ENCODE measurements at places on chromosomes 4 and X.

DNA sequence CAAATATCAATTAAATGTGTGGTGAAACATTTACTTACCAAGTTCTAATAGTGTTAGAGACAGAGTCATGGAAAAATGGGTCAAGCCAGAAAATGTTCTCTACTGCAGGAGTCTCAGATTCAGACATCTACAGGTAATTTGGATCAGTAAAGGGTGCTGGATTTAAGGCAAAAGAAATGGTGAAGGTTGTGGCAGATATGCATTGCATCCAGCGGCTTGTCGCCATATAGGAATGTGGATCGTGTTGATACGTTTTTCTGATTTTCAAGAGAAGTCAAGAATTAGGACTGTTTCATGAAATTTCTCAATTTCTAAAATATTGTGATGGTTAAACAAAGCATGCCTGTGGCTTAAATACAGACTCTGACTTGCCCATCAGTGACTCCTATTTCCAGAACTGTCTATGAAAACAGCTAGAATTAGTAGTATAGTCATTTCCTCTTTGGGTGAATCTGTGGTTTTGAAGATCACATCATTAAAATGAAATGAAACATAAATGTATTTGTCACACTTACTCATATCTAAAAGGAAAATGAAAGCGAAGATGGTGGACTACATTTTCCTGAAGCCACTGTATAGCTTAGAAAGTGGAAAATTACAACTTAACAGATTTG is 110.1 kb upstream of the VEGFC start:
- no peak for DNase-seq

GRCh38 chrX:113868711-113869110 is 715.2 kb upstream of the HTR2C start:
- DNase-seq: no peak

DNA sequence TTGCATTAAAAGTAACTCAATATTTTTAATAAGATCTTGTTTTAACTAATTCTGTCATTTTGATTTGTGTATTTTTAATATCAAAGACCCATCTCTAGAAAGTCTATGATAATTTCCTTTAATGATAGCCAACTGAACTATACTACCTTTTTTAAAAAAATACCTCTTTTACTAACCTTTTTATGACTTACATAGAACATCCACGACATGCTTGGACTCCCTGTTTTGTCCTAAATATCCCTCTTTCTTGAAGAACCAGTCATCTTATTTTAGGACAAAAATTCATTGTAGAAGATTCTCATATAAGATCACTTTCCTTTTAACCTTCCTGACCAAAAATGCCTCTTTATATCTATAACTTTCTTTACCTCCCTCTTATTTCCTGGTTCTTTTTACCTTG is 76.8 kb upstream of the GC start:
- no peak for DNase-seq

DNA sequence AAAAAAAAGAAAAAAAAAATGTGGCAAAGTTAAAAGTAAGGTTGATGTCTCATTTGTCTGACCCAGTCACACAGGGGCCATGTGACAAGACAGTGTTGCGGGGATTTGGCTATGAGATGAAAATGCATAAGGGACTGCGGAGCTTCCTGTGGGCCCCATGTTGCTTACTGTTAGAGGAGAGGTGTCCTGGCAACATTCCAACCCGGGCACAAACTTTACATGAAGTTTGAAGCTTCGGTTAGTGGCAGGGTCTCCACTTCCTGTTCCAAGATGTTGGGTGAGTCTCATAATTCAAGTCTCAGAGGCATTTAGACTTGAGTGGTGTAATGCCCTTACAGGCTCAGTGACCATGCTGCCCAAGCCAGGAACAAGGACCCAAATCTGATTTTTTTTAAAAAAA is 111.3 kb downstream of the MAML3 start:
- no peak for DNase-seq

GRCh38 chr4:127634181-127634580 is 1.4 kb downstream of the INTU start:
- DNase-seq: no peak

- DNase-seq: no peak
Observed at GRCh38 chr4:40530961-40531635, 98.6 kb downstream of the RBM47 start.

DNA sequence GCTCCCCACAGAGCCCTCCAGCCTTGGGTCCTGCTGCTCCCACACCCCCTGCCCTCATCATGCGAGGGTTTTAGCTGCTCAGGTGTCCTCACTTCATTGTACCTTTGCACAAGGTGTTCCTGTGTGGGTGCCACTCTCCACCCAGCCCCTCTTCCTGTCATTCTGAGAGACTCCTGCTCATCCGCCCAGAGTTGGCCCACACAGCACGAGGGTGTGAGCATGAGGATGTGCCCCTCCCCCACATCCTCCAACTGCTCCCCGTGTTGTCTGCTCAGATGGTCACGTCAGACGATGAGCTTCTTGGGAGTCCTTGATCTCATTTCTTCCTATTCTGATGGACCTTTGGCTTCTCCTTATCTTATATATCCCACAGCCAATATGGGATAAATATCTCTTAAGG is 53.2 kb downstream of the HTT-AS start:
- DNase-seq: no peak
